ENCODE measurements at places on chromosomes 16 and 17.
A peak's percentile ranks its signal among the peaks of the same experiment; 100 is the strongest.

DNA sequence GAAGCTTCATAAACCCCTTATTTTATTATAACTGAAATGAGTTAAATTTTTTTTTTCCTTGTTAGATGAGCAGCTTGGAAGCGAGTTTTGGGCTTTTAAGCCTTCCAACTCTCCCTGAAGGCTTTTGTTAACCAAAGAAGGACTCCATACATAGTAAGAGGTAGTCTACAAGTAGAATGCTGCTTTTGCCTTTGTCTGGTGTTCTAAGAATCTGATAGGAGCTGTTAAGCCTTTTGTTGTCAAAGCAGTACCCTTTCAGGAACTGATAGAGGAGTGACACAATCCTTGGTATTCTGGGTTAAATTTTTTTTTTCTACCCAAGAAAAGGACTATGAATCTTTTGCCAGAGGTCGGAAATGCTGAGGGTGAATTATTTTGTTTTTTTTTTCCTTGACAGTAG lies 26.1 kb downstream of the MAP2K4 start:
- no peak for DNase-seq

GRCh38 chr17:19313746-19314651 lies 48.5 kb downstream of the B9D1 start:
- DNase-seq: no peak

DNA sequence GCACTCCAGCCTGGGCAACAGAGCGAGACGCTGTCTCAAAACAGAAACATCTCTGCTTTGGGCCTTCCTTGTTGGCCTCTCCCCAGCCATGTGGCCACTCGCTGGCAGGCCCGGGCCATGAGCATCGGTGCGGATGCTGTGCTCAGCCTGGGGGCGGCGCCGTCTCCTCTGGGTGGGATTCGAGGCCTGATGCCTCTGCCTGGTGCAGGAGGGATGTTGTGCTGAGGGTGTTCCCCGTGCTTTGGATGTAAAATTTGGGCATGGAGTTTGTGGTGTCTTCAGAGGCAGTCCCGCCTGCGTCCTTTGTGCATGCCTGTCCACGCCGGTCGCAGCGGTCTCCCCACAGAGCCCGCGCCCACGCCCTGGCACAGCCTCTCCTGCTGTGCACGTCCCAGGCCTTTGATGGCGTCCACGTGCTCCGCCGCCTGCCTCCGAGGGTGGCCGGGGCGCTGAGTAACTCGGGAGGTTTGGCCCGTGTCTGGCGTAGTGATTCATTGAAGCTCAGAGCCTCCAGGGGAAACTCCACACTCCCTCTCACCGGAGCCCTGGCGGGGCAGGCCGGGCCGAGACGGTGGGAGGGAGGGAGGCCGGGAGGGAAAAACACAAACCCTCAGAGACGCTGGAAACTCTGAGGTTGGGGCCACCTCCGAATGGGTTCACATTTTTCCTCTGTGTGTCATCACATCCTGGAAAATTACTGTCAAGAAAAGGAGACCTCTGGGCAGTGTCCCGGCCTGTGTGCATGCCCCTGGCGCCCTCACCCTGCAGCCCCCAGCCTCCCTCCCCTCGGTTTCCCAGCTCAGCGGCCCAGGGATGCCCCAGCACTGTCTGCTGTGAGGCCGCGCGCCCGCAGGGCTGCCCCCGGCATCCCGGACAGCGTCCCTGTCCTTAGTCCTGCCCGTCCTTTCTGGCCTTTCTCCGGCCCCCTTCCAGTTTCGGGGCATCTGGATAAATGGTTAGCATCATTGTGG lies 19.0 kb downstream of the CENPX start:
- DNase-seq: peak; percentile 52

- DNase-seq: no peak
Measured at GRCh38 chr17:57705921-57706695, 39.0 kb downstream of the CCDC182 start.

GRCh38 chr16:81511371-81511770 lies 66.8 kb downstream of the CMIP start:
- DNase-seq: no peak

- no peak for DNase-seq
Measured at GRCh38 chr16:51820176-51820575, 669.1 kb upstream of the SALL1 start.
